ENCODE measurements at places on chromosomes 13 and 19. TPM values are rescaled to one million over a fixed set of nuclear protein-coding genes. Genes with fewer than 3 reads are reported as not detected.

Gene CD79A
- total RNA-seq: not detected

Gene TNFSF13B
- total RNA-seq: 5.2 TPM

Gene ZNF69
- 4.0 TPM for total RNA-seq

Gene VSIG10L
- total RNA-seq: 0.44 TPM

Gene CIC
- total RNA-seq: 44.0 TPM

Gene STOML3
- not detected for total RNA-seq

Gene ZNF626
- total RNA-seq: 14.7 TPM

Gene BRSK1
- total RNA-seq: 5.2 TPM

Gene SLC25A41
- under 0.01 TPM for total RNA-seq

Measured in smooth muscle cell of trachea (primary cell).